ENCODE measurements at places on chromosomes 7 and 10.

GRCh38 chr7:114865564-114865963 is 56.3 kb upstream of the MDFIC start:
- DNase-seq, result peak; percentile 41

DNA sequence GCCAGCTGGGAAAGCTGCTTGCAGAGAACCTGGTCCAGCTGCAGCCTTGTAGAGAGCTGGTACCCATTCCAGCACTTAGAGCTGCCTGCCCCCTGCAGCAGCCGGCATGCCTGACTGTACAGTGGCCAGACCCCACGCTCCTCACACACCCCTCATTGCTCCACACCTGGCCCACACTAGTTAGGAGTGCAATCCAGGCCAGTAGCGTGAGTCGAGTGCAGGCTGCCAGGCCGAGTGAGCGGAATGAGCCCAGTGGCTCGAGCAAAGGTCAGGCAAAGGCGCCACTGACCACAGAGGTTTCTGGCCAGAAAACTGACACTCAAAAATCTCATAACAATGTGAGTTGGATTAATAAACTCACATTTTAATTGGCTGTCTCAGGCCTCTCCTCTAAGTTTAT is 921.7 kb upstream of the KCND2 start:
- no peak for DNase-seq

DNA sequence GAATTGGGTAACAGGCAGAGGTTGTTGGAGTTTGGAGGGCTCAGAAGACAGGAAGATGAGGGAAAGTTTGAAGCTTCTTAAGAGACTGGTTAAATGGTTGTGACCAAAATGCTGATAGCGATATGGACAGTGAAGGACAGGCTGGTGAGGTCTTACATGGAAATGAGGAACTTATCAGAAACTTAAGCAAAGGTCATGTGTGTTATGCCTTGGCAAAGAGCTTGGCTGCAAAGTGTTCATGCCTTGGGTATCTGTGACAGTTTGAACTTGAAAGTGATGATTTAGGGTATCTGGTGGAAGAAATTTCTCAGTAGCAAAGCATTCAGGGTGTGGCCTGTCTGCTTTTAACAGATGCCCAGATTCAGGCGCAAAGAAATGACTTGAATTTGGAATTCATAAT is 64.5 kb upstream of the EEPD1 start:
- no peak for DNase-seq

DNA sequence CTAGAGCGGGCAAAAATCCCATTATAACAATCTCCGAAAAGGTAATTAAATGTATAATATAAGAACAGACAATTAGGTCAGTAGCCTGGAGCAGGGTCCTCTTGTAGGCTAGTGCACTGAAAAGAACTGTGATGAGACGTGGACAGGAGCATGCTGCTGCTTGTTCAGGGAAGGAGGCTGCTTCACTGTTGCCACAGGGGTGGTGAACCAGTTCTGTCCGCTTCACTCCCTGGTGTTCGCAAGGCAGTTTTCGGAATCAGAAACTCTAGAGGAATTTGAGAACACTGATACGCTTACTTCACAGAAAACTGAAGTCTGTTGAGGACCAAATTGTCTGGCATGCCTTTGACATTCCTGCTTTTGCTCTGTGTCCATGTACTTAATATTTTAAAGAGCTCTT is 17.4 kb downstream of the ZNRF2 start:
- no peak for DNase-seq
